ENCODE measurements at places on chromosomes 1 and 21. TPM values are rescaled to one million over a fixed set of nuclear protein-coding genes. Genes with fewer than 3 reads are reported as not detected.

The APCS gene
- total RNA-seq: not detected

The CRNN gene
- not detected for total RNA-seq

The RPE65 gene
- total RNA-seq: not detected

The CLEC20A gene
- total RNA-seq: not detected

The TAS1R2 gene
- total RNA-seq: not detected

The DCST1 gene
- not detected for total RNA-seq

The LCE1E gene
- not detected for total RNA-seq

The HLX gene
- 4.9 TPM for total RNA-seq

The TEX38 gene
- total RNA-seq: not detected

Data from smooth muscle cell of the pulmonary artery (primary cell).